ENCODE measurements at places on chromosomes 3 and 15.
A peak's percentile ranks its signal among the peaks of the same experiment; 100 is the strongest.

DNA sequence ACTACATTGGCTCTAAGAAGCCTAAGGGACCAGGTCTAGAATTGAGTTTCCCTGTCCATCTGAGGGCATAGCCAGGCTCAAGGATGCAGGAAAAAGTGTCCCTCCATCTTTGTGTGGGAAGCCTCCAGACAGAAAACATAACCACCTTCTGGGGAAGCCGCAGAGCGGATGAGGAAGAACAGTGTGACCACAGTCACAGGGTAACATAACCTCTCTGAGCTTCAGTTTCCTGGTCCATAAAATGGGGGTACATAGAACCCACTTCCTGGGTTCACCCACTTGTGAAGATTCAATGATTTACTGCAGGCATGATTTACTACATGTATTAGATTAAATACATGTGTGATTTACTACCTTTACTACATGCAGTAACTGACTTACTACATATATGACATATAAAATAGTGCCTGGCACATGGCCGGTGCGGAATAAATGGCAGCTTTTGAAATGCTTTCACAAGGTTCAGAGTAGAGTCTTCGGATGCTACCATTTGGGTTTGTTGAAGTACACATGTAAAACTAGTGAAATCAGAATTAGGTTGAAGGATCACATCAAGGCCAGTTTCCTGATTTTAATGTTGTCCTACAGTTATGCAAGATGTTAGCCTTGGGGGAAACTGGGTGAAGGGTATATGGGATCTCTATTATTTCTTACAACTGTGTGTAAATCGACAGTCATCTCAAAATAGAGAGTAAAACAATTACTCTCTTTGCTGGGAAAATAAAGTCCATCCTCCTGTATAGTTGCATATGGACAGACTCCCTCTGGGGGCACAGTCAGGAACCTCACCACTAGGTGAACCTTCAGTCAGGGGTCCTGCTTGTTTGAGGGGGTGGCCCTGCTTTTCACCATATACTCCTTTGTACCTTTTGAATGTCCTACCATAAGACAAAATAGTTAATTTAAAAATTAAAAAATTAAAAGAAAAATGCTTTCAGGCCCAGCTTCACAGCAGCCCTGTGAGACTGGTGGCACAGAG lies 86.0 kb downstream of the SEMA5B start:
- no peak for DNase-seq

DNA sequence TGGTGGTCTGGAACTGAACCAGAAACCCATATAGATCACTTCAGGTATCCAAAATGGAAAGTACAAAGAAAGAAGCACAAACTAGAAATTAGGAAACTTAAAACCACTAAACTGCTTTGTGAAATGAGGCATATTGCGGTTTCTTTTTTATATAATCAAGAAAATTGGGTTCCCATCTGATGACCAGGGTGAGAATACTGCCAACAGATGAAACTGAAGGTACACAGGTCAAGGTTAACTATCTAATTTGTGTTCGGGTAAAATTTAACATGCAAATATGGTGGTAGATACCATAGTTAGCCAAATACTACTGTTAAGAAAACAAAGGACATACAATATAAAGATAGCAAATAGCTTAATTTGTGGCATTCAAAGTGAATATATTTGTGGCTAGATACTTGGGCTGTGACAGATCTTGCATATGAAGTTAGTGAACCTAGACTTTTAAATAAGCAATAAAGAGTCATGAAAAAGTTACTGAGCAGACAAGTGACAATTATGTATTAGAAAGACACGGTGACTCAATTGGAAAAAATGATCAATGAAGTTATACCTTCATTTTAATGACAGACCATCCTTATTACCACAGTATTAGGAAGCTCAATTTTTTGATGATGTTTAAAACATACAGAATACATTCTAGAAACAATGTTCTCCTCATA lies 127.4 kb downstream of the NR2E3 start:
- DNase-seq, result no peak

GRCh38 chr15:31314380-31314779 lies 12.3 kb upstream of the KLF13 start:
- no peak for DNase-seq

GRCh38 chr3:160804762-160805161 lies 48.7 kb downstream of the PPM1L start:
- DNase-seq, result no peak

DNA sequence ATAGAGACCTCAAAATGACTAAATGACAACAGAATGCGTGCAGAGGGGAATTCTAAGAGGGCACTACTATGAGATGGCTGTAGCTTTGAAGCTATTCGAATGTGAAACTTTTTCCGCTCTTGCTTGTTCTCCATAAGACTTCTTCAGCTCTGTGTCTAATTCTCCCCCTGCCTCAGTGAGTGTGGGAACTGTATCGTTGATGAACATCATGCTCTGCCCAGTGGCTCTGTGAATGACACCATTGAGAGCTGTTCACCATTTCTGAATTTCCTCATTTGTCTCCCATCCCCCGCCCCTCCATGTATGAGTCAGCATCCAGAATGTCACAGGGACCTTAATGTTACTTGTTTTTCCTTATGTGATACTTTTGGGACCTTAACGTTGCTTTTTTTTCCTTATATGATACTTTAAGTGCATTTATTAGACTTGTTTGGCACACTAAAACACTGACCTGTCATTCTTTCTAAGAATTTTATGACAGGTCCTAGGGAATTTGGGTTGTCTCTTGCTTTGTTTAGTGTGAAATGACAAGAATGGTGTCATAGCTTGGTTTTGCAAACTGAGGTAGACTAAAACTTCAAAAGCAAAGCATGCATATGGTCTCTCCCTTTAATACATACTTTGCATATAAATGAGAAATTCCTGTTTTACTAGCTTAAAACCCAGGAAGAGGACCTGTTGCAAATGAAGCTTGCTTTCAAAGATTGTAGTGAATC lies 99.6 kb downstream of the FNDC3B start:
- DNase-seq, result no peak

- DNase-seq, result no peak
Observed at GRCh38 chr3:119235151-119235550, 5.5 kb downstream of the B4GALT4 start.

GRCh38 chr3:74921676-74922075 lies 307.2 kb upstream of the CNTN3 start:
- no peak for DNase-seq

DNA sequence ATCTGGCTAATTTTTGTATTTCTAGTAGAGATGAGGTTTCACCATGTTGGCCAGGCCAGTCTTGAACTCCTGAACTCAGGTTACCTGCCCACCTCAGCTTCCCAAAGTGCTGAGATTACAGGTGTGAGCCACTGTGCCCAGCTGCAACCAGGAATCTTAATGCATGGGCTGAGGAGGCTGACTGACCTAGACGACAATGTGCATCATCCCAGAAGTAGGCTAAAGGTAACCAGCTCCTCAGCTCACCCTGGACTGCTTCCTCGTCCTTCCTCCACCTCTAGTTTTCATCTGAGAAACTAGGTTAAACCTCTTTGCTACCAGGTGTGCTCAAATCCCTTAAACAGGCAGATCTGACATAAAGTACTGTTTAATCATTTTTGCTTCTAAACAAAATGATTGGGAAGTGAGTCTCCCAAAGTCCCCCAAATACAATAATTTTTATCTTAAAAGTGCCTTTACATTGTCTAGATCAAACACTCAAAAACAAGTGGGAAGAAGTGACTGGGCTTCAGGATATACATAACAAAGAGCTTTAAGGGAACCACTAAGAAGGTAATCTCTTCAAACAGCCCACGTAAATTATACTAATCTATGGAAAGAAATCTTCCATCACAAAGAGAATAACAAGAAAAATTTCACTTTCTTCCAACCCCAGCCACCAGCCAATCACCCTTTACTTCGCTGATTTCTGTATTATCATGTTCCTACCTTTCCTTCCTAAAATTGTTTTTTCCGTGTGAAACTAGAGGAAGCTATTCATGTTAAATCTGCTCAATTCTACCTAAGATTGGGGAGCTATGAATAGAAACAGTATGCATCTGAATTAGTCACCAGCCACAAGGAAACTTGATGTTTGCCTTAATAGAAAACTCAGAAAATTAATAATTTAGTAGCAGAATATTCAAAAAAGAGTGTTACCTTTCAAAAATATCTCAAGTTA lies 34.7 kb downstream of the IGF2BP2 start:
- DNase-seq, result no peak

GRCh38 chr15:32003558-32003957 lies 26.8 kb upstream of the CHRNA7 start:
- DNase-seq, result no peak

DNA sequence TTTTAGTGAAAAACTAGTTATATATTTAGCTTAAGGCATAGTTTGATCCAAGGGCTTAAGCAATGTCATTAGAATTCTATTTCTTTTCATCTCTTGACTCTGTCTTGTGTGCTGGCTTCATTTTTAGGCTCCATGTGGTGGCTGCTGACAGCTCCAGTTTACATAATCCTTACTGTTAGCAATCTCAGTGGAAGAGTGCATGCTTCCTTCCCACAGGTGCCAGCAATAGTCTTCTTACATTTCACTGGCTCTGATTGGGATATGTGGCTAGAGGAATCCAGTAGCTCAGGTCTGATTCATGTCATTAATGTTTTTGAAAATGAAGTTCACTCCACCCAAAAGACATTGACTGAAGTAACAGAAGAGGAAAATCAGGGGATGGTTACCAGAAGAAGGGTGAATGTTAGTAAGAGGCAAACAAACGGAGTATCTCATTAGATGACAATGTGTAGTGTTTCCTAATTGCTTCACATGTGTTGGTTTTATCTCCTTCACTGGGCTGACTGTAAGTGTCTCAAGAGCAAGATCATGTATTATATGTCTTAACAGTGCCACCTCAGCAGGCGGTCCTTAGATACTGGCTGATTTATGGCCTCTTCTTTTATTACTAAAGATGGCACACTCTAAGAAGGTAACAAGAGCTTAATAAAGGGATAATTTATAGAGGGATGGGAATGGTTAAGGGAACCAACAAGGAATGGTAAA lies 25.6 kb upstream of the TCF12 start:
- no peak for DNase-seq

DNA sequence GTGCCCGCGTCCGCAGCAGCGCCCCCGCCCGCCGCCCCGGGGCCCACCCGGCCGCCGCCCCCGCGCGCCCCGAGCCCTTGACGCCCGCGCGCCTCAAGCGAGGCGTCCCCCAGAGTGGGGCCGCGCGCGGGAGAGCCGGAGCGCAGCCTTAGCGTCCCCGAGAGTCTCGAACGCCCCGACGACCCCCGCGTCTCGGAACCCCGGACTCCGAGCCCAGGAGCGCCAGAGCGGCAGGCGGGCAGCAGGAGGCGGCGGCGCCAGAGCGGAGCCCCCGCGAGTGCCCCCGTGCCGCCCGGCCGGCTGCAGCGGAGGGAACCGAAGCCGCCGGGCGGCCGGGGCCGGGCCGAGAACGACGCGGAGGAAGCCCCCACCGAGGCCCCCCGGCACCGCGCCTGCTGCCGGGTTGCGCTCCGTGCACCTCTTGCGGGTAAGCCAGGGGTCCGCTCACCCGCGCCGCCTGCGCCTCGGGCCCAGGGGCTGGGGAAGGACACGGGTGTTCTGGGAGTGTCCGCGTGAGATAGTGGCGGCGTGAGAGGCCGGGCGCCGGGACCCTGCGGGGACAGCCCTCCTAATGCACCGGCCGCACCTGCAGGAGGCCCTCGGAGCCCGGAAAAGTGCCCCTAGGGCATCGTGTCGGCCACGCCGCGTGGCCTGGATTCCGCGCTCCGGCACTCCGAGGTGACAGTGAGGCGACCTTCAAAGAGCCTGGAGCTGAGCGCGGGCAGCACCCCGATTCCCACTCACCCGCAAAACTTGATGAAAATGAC lies 52.0 kb upstream of the ULK4 start:
- peak; percentile 15 for DNase-seq

GRCh38 chr3:177236704-177237103 lies 39.4 kb upstream of the TBL1XR1 start:
- DNase-seq, result no peak

- DNase-seq, result no peak
Observed at GRCh38 chr3:70747847-70748246, 435.4 kb upstream of the MDFIC2 start.

- no peak for DNase-seq
Observed at GRCh38 chr15:40918146-40918798, 10.9 kb upstream of the DLL4 start.

DNA sequence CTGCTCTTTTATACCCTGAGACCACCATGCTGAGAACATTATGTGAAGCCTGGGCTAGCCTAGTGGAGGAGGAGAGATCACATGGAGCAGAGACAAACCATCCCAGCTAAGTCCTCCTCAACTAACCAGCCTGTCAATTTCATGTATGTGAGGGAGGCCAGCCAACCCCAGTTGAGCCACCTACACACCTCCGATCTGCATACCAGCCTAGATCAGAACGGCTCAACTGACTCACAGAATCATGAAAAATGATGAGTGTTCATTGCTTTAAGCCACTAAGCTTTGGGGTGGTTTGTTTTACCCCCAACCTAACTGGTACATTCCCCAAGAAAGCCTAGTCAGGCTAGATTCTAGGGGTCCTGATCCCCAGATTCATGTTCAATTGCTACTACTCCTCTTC lies 19.4 kb upstream of the CA12 start:
- no peak for DNase-seq

DNA sequence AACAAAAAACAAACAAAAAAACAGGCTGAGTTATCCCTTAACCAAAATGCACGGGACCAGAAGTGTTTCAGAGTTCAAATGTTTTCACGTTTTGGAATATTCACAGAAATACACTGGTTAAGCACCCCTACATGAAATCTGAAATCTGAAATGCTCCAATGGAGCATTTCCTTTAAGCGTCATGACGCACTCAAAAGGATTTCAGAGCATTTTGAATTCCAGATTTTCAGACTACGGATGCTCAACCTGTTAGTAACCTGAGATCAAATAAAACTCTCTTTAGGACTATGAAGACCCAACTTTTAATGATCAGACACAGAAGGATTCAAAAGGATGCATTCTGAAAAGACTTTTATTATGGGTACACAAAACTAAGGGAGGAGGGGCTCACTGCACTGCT lies 9.6 kb downstream of the CLPX start:
- no peak for DNase-seq

- DNase-seq, result no peak
Observed at GRCh38 chr15:85495096-85495495, 114.7 kb downstream of the AKAP13 start.

DNA sequence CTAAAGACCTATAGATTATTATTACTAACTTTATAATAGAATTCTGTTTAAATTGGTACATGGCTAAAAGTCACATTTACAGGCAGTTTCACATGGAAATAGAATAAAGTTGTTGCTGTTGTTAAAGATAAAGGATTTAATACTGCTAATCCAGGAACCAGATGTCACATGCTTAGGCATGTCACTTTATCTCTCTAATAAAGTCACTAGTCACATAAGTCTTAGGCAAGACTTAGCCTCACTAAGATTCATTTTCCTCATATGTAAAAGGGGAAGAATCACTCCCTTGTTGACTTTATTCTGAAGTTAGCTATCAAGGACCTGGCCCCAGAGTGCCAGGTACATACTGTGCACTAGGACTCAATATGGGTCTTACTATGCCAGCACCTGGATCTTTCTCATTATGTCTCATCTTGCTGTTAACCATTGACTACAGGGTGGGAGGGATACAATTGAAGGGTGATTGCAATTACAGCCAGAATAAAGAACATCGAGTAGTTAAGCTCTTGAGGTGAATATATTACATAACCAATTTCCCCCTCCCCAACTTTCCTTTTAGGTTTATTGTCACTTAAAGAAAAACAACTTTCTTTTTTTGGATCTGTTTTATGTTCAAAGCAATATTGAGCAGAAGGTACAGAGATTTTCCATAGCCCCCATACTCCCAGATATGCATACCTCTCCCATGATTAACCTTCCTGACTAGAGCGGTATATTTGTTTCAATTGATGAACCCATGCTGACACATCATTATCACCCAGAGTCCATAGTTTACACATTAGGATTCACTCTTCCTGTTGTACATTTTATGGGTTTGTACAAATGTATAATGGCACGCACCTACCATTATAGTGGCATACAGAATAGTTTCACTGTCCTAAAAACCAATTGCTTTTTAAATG lies 36.6 kb downstream of the LNP1 start:
- no peak for DNase-seq

Measured in stimulated activated CD8-positive, alpha-beta memory T cell treated with anti-CD3 and anti-CD28 coated beads, Interleukin-4, amount 100 ng/mL, for 1 hour (primary cell).